ENCODE measurements at places on chromosomes 11 and 22.

DNA sequence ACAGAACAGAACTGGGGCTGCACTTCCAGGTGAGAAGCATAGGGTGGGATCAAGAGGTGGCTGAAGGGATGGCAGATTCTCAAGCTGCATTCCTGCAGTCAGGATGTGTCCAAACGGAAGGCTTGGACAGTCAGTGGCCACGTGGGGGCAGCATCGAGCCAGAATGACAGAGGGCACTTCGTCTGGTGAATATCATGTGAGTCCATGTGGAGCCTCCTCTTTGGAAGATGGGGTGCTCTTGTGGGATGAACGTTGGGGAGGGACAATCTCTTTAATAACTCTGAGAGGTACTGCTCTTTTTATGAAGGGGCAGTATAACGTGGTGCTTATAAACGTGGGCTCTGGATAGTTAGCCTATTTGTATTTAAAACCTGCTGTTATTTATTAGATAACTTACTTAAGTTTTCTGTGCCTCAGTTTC is 154.9 kb upstream of the NAV2 start:
- peak; percentile 34 for DNase-seq

DNA sequence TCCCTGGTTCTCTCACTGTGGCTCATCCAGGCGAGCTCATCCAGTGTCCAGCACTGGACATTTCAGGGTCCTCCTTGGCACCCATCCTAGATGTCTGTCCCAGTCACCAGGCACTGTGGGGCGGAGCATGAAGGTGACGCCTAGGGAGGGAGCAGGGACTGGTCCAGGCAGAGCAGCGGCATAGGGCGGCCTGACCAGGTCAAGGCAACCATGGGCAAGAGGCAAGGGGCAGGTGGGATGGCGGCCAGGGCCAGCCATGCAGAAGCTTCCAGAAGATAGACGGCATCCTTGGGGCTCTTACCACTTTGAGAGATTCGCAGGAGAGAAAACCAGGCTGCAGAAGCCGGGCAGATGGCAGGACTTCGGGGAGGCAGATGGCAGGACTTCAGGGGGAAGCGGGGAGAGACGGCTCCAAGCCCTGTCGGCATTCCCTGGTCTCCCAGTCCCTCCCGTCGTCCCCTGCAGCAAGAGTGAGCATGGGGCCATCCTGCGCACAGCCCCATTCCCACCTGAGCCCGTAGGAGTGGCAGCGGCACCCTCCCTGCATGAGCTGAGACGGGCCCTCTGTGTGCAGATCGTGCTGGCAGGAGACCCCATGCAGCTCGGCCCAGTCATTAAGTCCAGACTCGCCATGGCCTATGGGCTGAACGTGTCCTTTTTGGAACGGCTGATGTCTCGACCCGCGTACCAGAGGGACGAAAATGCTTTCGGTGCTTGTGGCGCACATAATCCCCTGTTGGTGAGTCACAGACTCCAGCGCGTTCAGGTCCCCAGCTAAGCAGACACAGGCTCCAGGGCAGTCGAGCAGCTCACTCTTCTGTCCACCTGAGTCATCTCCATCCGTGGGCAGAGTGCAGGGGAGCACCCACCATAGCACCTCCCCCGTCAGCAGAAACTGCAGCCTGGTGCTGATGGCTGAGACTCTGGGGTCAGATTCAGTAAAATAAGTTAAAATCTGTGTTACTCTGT is 20.1 kb upstream of the PANX2 start:
- no peak for DNase-seq

DNA sequence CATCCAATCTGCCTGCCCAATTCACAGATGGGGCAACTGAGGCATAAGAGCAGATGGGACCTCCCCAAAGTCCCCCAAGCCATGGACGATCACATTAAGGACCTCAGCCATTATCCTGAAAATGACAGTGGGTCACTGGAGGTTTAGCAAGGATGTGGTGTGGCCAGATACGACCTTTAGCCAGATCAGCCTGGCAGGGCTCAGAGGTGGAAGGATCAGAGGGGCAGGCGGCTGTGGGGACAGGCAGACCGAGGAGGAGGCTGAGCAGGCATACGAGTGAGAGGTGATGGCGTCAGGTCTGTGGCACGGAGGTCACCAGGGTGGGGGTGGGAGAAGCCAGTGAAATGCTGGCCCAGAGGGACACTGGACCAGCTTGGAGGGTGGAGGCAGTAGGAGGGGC is 14.1 kb upstream of the TMPRSS6 start:
- DNase-seq = no peak

- DNase-seq = no peak
Measured at GRCh38 chr11:16191868-16192240, 164.5 kb downstream of the SOX6 start.

DNA sequence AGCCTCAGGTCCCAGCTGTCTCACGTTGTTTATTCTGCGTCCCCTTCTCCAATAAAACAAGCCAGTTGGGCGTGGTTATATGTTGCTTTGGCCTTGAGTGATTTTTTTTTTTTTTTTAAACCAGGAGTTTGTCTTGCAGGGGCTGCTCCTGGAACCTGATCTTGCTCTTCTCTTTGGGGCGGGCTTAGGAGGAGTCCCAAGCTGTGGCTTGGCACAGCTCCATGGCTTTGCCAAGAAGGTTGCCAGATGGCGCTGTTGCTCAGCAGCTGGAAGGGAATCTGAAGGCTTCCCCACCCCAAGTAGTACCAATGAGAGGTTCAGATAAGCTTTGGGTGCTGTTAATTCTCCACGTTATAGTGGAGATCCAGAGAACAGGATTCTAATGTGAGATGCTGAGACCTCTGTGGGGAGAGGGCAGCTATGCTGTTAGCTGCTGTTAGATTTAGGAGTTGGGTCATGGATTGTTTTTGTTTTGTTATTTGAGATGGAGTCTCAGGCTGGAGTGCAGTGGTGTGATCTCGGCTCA is 2.0 kb upstream of the FERMT3 start:
- peak; percentile 34 for DNase-seq

- no peak for DNase-seq
Measured at GRCh38 chr22:26174280-26174679, 5.0 kb downstream of the SEZ6L start.

GRCh38 chr11:34558211-34558610 is 44.6 kb upstream of the ELF5 start:
- DNase-seq = no peak

DNA sequence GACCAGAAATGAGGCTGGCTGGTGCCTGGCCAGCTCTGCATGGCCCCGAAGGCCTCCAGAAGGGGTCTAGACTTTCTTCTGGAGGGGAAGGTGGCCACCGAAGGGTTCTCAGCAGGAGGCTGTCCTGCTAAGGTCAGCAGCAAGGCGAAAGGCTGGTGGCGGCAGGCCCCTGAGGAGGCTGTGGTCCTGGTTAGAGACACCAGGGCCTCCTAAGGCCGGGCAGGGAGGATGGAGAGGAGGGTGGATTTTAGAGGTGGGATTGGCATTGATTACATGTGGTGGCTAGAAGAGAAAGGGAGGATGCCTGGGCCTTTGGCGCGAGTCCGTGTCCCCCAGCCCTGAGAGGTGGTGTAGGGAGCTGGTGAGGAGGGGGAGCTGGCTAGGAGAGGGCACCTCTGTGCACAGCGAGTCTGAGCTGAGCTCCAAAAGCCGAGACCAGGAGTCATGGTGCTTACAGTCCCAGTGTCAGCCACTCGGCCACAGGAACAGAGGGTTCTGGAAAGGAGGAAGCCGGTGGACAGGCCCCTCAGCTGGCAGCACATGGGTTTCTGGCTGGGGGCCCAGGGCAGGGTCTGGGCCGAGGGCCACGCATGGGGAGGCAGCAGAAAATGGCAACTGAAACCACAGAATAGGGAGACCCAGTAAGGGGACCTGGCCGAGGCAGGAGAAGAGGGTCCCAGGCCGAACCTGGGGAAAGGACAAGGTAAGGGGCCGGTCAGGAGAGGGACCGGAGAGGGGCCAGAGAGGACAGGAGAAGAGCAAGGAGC is 2.5 kb downstream of the FERMT3 start:
- DNase-seq = no peak

GRCh38 chr11:36508743-36509142 is 1.3 kb downstream of the TRAF6 start:
- DNase-seq = no peak

GRCh38 chr11:2269601-2270321 is 627 bp downstream of the ASCL2 start:
- DNase-seq = no peak

- DNase-seq = no peak
Measured at GRCh38 chr22:31983911-31984656, 39.7 kb downstream of the YWHAH start.

GRCh38 chr22:50171319-50171964 is 911 bp downstream of the PANX2 start:
- no peak for DNase-seq

- no peak for DNase-seq
Measured at GRCh38 chr11:102882389-102883024, 7.7 kb upstream of the MMP12 start.

GRCh38 chr11:64614917-64615316 is 23.9 kb downstream of the SLC22A12 start:
- DNase-seq = no peak

GRCh38 chr11:129652835-129653234 is 162.8 kb upstream of the TMEM45B start:
- DNase-seq = no peak

- DNase-seq = no peak
Measured at GRCh38 chr11:117221775-117222517, 9.9 kb downstream of the PCSK7 start.

DNA sequence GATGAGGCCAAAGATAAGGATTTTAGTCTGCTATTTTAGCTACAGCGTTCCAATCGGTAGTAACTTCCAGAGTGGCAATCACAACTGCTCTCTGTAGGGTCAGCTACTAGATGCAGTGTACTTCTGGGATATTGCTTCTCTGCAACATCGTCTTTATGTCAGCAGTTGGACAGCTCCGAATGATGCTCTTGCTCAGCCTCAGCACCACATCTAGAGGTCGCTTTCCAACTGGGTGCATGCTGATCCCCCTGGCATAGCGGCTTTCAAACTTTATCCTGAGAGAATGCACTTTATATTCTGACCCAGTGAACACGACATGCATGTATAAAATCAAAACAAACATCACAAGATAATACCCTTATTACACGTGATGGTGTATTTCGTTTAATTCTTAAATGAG is 219.6 kb downstream of the C11orf87 start:
- DNase-seq = no peak

DNA sequence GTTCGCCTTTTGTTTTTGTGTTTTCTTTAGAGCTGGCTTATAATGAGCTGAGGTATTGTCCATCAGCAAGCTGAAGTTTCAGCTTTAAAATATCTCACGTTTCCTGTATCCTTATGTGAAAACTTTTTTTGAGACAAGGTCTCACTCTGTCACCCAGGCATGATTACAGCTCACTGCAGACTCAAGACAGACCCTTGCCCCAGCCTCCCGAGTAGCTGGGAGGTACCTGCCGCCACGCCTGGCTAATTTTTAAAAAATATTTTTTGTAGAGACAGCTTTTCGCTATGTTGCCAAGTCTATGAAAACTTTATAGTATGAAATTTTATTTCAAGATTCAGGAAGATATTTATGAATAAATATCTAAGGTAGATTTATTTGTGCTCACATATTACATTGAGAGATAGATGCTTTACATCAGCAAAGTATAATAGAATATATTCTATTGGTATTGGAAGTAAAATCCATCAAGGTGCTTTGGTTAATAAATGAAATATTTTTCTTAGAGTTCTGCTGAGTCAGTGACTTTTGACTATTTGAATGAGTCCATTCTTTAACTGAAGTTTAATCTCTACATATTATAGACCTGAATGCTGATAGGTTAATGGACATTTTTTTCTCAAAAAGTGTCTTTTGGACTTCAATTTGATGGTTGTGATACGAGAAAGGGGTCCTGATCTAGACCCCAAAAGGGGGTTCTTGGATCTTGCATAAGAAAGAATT is 10.2 kb downstream of the KREMEN1 start:
- no peak for DNase-seq

GRCh38 chr11:1642288-1643145 is 12.9 kb downstream of the KRTAP5-5 start:
- no peak for DNase-seq

- no peak for DNase-seq
Measured at GRCh38 chr11:11987503-11988022, 20.9 kb downstream of the DKK3 start.

GRCh38 chr11:72606748-72607468 is 67.3 kb downstream of the PDE2A start:
- no peak for DNase-seq

GRCh38 chr11:80136991-80137390 is 696.2 kb upstream of the TENM4 start:
- DNase-seq = no peak

GRCh38 chr11:12598330-12599256 is 75.6 kb upstream of the TEAD1 start:
- no peak for DNase-seq

DNA sequence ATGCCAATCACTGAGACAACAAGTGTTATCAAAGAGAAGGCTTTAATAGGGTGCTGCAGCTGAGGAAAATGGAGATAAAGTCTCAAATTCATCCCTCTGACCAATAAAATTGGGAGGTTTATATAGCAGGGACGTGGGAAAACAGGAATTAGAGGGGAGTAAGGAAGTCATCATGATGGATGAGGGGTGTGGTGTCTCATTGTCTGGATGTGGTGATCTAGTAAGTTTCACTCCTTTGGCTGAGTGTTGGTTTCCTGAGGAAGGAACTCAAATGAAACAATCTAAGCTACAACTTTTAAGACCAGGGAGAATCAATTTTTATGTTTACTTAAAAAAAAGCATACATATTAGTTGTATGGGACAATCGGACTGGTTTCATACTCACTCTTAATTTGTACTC is 491.0 kb upstream of the KIRREL3 start:
- no peak for DNase-seq

- no peak for DNase-seq
Measured at GRCh38 chr11:2477936-2478335, 33.1 kb downstream of the KCNQ1 start.

GRCh38 chr11:128988242-128988970 is 45.7 kb upstream of the TP53AIP1 start:
- DNase-seq = no peak

DNA sequence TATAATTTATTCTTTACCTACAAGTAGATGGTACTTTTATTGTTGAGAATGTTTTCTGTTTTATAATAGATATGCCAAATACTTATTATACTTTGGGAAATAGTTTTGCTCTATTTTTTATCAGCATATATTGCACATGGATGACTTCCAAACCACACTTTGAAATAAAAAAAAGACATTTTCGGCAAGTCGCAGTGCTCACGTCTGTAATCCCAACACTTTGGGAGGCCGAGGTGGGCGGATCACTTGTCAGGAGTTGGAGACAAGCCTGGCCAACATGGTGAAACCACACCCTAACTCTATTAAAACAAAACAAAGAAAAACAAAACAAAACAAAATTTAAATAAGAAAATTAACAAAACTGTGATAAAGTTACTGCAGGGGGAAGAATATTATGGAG is 983.9 kb upstream of the CNTN5 start:
- DNase-seq = no peak

GRCh38 chr11:57604296-57605027 is 7.0 kb downstream of the SERPING1 start:
- no peak for DNase-seq

- DNase-seq = no peak
Measured at GRCh38 chr11:122340607-122341290, 224.7 kb upstream of the BLID start.

All from NK-92 treated with Interleukin-12 subunit alpha and Interleukin-12 subunit beta, amount 100 ng/mL, for 24 hours (cell line).